T-helper 17 cell (primary cell): ENCODE measurements at places on chromosomes 2 and 18. TPM values are rescaled to one million over a fixed set of nuclear protein-coding genes. Genes with fewer than 3 reads are reported as not detected.

- no peak for DNase-seq
- peaks cover 2% of the 10 kb centered on the region for H3K4me1 ChIP-seq
- H3K4me3 ChIP-seq, result no peak overlapping the region
- peaks cover 65% of the 10 kb centered on the region for H3K27me3 ChIP-seq
These were observed 48.2 kb upstream of the CNGA3 start for GRCh38 chr2:98297817-98298682.

DNA sequence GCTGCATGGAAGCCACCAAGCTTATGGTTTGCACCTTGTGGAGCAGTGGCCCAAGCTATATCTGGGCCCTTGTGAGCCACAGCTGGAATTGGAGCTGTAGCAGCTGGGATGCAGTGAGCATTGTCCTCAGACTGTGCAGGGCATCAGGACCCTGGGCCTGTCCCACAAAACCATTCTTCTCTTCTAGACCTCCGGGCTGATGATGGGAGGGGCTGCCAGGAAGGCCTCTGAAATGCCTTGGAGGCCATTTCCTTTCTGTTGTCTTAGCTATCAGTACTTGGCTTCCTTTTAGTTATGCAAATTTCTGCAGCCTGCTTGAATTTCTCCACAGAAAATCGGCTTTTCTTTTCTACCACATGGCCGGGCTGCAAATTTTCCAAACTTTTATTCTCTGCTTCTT lies 46.4 kb upstream of the CSRNP3 start:
- peaks cover 13% of the 10 kb centered on the region for H3K27me3 ChIP-seq
- H3K4me3 ChIP-seq, result no peak overlapping the region
- H3K4me1 ChIP-seq, result no peaks in the 10 kb centered on the region
- peaks cover 2% of the 10 kb centered on the region for H3K36me3 ChIP-seq
- DNase-seq, result no peak
- H3K27ac ChIP-seq, result no peak overlapping the region

Gene SCG2
- not detected for total RNA-seq

GRCh38 chr18:54023471-54023870 lies 201.0 kb downstream of the MBD2 start:
- peaks cover 2% of the 10 kb centered on the region for H3K36me3 ChIP-seq
- H3K4me1 ChIP-seq, result no peaks in the 10 kb centered on the region
- no peak overlapping the region for H3K4me3 ChIP-seq
- DNase-seq, result no peak
- peaks cover 8% of the 10 kb centered on the region for H3K27me3 ChIP-seq
- no peak overlapping the region for H3K27ac ChIP-seq
